ENCODE measurements at places on chromosomes 4 and X. TPM values are rescaled to one million over a fixed set of nuclear protein-coding genes. Genes with fewer than 3 reads are reported as not detected.

DNA sequence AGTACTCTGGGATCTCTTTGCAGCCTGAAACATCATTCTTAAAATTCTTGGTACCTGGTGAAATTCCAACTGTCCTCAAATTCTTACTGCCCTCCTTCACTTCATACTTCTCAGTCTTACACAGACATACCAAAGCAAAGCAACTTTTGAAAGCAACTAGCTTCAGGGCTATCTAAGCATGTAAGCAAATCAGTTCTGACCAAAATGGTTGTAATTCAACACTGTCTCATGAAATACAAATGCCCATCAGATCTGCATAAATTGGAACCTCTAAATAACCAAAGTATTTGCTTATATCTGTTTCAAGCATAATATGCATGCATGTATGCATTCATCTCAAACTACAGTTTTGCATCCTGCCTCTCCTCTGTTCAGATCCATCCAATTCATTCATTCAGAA, 308.1 kb upstream of the PPARGC1A start:
- no peak for DNase-seq

Gene TEX28
- total RNA-seq: not detected

GRCh38 chrX:2582667-2583066, 81.9 kb upstream of the DHRSX start:
- DNase-seq: no peak

Gene LDOC1
- total RNA-seq: 14.2 TPM

Gene MAGEB10
- total RNA-seq: not detected
